NCI-H187 treated with DMSO at 0.1 percent for 48 hours (cell line): ENCODE measurements at places on chromosomes 5 and 9.

DNA sequence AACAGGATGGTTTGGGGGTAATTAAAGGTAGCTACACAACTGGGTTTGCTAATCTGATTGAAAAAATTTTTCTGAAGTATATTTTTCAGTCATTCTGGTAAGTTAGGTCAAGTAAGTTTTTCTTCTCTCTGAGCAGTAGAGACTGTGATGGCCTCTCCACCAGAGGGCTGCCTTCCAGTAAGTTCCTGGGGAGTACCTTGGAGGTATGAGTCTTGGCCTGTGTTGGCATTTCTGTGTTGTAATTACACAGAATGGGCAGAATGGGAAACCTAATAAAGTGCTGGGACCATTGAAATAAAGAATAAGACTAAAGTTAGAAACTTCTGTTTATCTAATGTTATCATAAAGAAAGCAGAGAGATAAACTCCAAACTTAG lies 430.8 kb downstream of the ARHGEF28 start:
- no peak for DNase-seq

DNA sequence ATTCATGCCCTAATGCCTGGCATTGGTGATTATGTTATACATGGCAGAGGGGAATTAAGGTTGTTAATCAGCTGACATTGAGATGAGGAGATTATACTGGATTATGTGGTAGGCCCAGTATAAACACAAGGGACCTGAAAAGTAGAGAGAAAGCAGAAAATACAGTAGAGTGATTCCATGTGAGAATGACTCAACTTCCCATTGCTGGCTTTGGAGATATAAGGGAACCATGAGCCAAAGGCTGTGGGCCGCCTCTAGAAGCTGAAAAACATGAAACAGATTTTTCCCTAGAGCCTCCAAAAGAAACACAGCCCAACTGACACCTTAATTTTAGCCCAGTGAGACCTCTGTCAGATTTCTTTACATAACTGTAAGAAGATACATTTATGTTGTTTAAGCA lies 65.0 kb upstream of the CTXN3 start:
- DNase-seq, result no peak

- DNase-seq, result no peak
Measured at GRCh38 chr9:137085920-137086530, 760 bp upstream of the MAN1B1 start.

DNA sequence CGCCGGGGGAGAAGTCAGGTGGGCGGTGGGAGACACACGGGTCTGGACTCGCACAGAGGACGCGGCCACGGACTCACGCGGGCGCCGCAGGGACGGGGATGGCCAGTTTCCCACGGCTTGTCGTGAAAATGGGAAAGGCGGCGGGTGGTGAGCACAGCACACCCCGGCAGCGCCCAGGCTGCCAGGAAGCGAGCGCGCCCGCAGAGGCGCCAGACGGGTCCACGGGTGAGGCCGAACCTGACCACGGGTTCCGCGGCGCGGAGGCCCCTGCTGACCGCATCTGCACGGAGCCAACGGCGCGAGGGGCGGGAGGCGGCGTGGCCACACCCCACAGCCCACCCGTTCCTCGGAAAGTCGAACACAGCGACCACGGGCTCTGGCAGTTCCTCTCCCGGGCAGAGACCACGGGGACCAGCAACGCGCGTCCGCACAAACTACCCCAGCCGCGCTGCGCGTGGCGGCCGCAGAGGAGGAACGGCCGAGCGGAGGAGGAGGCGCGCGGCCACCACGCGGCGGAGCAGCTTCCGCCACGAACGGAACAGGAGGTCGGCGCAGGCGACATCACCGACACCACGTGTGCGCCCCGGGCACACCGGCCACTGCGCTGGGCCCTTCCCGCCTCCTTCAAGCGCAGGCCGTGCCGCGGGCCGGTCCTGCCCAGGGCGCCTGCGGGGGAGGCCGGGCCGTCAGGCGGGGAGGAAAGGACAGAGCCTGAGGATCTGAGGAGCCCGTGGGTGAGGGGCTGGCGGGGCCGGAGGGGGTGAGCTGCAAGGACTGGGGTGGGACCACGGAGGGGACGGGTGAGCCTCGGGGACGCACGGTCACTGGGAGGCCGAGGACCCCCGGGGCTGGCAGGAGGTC lies 5.6 kb downstream of the EXD3 start:
- no peak for DNase-seq

DNA sequence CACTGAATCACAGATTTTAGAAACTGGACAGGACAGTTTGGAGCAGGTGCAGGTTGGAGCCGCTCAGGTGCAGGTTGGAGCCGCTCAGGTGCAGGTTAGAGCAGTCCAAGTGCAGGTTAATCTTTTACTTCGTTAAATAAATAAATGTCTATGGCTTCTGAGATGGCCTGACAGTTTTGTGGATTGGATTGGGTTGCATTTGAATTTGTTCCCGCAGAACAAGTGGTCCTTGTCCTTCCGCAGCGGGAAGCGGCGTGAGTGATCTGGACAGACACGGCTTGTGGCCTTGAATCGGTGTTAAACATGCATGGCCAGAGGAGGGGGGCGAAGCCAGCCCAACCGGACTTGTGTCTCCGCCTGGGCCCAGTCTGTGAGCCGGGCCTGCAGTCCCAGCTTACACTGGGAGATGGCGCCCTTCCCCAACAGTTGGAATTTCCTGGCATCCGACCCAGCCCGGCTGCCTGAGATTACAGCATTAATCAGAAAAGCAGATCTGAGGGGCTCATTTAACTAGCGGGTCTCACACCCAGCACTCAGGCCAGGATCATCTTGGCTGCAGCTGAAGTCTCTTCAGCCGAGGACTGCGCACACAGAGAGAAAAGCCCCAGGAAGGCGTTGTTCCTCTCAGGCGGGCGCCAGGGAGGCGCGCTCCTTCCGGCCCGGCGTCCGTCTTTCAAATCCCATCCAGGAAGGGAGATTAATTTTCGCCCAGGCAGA lies 1.5 kb upstream of the OLFM1 start:
- no peak for DNase-seq

DNA sequence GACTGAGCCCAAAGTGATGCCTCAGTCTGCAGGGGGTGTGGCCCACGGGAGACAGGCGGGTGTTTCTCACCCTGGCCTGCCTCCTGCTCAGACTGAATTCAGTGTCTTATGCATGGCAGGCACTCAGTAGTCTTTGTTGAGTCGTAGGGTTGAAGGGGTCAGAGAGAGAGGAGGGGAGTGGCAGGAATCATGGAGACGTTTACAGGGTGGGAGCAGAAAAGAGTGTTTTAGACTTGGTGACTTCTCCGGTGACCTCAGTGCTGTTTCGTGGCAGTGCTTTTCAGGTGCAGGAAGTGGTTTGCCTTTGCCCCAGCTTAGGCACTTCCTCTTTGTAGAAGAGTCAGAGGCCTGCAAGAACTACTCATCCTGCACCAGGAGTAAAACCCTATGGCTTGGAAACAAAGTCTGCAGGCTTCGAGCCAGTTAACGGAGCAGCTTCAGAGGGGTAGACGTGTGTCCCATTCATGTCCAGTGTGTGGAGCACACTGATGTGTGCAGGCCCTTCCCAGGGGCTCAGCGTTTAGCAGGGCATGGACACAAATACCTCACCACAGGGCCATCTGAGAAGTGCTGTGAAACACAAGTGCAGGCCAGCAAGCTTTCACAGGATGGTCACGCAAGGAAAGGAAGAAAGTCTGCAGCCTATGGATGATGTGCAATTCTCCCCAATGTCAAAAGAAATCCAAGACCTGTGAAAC lies 24.5 kb upstream of the SEMA4D start:
- no peak for DNase-seq

GRCh38 chr9:35163413-35163812 lies 1.6 kb downstream of the UNC13B start:
- DNase-seq, result no peak

- no peak for DNase-seq
Measured at GRCh38 chr9:74006935-74007334, 490.2 kb upstream of the RORB start.

DNA sequence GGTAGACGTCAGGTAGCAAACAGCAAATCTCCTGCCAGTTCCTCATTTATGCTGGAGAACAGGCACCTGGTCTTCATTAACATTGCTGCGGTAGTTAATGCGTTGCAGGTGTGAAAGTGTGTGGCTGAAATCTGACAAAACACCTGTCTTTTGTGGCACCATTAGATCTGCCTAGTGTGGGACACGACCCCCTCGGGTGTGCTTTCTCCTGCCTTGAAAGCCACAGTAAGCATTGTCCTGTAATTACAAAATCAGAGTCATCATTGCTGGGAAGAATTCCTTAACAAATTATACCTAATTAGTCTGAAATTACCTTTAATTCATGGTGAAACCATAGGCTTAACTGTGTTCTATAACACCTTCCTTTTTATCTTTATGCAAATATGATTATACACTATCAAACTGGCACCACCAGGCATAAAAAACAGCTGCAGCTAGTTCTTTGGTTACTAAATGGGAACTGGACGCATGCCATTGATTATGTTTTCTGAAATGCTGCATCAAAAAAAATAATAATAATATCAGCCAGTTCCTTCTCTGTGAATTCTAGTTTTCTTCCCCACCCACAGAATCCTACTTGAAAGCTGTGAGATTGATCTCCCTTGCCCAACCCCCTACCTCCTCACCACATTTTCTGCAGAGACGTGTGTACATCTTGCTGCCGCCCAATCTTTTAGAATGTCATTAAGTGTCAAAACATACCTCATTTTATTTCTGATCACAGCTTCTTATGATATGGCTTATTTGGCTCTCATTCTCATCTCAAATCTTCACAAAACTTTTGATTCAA lies 374.0 kb downstream of the NFIB start:
- DNase-seq, result no peak

DNA sequence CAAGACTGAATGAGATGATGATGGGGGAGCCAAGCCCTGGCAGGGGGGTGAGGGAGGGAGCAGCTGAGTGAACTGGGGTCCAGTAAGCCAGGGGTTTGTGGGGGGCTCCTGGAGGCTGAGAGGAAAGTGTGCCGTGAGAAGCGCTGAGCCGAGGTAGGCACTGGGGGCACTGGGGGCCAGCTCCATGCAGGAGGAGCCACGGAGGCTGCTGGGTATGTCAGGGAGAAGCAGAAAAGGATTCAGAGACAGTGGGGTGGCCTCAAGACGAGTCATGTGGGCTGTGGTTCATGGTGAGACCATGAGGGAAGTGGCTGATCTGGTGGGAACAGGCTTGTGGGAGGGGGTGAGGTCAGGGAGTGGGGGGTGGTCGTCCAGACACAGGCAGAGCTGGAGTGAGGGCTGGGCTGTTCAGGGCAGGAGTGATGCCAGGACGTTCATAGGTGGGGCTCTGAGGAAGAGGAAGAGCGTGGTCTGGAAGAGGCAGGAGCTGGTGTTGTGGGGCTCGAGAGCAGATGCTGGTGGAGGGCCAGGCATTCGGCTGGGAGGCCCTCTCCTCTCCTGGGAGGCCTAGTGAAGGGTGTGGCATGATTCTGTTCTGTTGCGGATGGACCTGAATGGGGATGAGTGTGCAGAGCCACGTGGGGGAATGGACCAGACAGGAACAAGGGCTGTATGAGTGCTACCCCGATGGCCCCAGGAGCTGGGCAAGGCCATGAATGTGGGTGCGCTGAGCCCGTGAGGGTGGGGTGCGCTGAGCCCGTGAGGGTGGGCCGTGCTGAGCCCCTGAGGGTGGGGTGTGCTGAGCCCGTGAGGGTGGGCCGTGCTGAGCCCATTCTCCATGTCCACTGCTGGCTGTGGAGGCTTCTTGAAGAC lies 92.7 kb upstream of the CACNA1B start:
- DNase-seq, result no peak

GRCh38 chr9:98021306-98022040 lies 35.1 kb upstream of the NANS start:
- no peak for DNase-seq

DNA sequence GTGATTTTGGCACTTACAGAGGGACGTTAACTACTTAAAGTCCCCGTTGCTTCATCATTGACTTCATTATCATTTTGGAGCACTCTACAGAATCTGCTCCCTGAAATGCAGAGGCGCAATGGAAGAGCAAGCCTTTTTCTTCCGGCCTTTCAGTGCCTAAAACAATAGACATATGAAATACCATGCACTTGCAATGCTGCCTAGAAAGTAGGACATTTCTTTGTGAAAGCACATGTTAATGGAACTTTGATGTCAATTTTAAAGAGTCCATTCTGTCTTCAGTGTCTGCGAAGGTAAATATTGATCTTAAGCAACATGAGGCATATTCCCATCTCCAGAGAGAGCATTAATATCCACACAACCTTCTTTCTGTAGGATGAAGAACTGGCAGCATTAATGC lies 36.3 kb downstream of the ITGA2 start:
- DNase-seq, result no peak

- DNase-seq, result no peak
Measured at GRCh38 chr5:124812771-124813358, 66.4 kb upstream of the ZNF608 start.

DNA sequence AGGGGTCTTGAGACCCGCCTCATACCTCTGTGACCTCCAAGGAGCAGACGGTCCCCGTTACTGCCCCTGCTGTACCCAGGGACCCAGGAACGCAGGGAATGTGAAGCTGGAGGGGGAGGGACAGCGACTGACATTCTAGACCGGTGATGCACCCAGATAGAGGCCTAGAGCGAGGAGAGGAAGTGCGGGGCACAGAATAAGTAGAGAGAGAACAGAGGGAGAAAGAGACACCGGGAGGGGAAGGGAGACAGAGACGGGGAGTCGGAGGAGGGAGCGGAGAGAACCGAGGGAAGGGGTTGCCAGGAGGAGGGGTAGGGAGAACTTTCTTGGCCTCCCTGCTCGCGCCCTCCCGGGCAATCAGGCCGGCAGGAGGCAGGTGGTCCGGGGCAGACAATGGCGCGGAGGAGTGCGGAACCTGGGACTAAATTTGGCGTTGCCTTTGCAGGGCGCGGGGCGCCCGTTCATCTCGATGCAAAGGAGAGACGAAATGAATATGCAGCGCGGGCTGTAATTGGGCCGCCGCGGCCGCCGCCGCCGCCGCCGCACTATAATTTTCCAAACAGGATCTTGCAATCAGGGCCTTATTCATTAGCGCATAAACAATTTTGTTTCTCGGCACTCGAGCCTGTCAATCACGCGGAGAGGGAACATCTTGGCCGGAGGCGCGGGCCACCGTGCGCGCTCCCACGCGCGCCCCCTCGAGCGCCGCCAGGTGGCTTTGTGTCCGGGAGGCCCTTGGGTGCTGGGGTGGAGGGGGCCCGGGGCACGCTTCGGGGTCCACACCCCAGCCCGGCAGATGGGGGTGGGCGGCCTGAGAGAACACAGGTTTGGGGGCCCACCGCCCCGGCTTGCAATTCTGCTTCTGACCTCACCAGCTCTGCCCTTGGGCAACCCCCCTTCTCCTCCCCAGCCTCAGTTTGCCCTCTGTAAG lies 33.0 kb downstream of the NDUFA8 start:
- no peak for DNase-seq

DNA sequence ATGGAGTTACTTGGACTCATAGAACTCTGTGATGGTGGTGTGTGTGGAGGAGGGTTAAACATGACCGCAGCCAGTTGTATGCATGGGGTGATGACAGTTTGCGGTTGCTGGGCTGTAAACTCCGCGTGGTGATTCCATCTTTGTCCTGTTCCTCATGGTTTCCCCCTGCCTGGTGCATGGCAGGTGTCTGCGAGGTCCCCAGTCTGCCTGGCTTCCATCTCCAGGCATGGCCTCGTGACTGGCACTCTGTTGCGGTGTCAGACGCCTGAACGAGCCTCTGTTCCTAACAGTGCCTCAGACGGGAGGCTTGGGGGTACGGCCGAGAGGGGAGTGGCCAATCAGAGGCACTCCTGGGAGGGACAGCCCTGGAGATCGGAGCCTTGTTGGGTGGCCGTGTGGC lies 33.9 kb upstream of the SH3PXD2B start:
- DNase-seq, result no peak

- DNase-seq, result no peak
Measured at GRCh38 chr5:67094476-67095300, 101.9 kb downstream of the CD180 start.
